DND-41 (cell line): ENCODE measurements at places on chromosomes 3 and 15.

DNA sequence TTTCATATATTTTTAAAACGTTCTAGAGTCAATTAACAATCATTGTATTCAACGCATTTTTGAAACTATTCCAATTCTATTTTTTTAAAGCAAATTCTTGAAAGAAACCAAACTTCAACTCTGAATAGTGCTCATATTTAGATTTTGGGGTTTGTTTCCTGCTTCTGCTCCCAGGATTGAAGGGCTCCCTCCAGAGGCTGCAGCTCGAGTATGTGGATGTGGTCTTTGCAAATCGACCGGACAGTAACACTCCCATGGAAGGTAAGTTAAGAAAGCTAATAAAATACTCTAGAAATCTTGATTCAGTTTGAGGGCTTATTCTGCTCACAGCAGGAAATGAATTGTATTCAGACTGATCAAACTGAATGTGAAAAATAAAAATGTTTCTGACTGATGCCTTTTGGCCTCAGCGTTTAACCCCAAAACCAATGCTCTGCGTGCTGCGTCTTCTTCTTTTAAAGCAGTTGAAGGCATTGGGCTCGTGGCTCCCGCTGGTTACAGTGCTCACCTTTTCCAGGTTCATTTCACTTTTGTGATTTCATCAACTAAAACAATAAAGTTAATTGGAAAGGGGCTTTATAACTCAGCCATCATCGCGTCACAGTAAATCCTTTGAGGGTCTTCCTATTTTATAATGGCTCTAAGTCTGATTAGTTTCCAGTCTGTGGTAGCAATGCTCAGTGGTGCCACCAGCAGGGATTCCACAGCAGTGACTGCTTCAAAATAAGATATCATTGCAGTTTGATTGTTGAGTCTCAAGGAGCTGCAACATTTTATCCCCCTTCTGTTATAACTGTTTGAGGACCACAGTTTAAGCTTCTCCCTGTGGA is 80.1 kb downstream of the SSR3 start:
- H3K27ac ChIP-seq: no peak overlapping the region
- no peak for DNase-seq
- H3K4me1 ChIP-seq: no peaks in the 10 kb centered on the region

DNA sequence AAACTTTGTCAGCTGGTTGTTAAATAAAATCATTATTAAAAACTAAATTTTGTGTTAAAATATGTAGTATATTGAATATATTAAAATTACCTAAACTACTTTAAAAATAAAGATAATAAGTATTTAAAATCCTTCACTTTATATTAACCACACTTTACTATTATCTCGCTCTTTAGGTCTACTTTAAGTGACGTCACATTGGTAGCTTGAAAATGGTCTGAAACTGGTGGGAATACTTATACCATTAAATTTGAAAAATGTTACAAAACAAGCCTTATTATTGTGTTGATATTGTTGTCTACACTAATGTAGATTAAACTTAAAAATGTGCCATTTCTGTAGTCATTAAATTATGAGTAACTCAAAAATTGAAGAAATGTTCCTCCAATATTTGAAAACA is 77.6 kb downstream of the ZIC4 start:
- no peaks in the 10 kb centered on the region for H3K36me3 ChIP-seq
- H3K4me3 ChIP-seq: no peak overlapping the region
- H3K27me3 ChIP-seq: no peaks in the 10 kb centered on the region
- DNase-seq: no peak
- no peaks in the 10 kb centered on the region for H3K4me1 ChIP-seq

GRCh38 chr15:95624100-95624499 is 706.4 kb upstream of the NR2F2 start:
- H3K27ac ChIP-seq: no peak overlapping the region
- no peaks in the 10 kb centered on the region for H3K4me1 ChIP-seq
- no peak for DNase-seq
- H3K4me3 ChIP-seq: no peak overlapping the region
- H3K36me3 ChIP-seq: no peaks in the 10 kb centered on the region

DNA sequence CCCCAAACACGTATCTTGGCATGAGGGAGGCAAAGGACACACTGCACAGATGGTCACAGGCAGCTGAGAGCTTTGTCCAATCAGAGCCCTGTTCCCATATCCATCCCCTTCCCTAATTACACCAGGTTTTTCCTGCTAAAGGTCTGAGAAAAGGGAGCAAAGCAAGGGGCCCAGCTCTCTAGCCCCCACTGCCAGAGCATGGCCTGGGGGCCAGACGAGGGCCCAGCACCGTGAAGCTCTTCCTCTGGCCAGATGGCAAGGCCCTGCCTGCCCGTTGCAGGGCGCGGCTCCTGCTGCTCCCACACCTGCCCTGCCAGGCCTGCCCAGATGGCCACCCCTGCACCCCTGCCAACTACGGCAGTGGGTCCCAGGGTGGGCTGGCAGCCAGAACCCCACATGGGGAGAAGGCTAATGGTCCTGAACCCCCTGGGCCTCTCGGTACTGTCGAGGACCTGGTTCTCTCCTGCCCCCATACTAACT is 3.2 kb downstream of the SHF start:
- no peak overlapping the region for H3K4me3 ChIP-seq
- H3K27ac ChIP-seq: no peak overlapping the region
- H3K36me3 ChIP-seq: no peaks in the 10 kb centered on the region
- H3K27me3 ChIP-seq: no peaks in the 10 kb centered on the region
- DNase-seq: no peak

DNA sequence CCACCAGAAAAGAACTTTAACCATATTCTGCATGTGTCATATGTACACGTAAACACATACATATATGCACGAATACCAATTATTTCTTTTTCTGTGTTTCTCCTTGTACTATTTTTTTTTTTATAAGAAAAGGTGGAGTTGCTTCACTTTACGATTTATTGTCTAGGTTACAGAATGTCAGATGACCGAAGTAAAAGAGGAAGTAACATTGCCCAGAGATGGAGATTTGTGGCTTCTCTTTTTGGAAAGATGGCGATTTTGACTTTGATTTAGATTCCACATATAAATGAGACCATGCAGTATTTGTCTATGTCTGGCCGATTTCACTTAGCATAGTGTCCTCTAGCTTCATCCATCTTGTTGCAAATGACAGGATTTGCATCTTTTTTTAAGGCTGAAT is 293.1 kb downstream of the SV2B start:
- no peaks in the 10 kb centered on the region for H3K27me3 ChIP-seq
- H3K27ac ChIP-seq: no peak overlapping the region
- H3K36me3 ChIP-seq: no peaks in the 10 kb centered on the region
- H3K4me1 ChIP-seq: no peaks in the 10 kb centered on the region
- no peak for DNase-seq

DNA sequence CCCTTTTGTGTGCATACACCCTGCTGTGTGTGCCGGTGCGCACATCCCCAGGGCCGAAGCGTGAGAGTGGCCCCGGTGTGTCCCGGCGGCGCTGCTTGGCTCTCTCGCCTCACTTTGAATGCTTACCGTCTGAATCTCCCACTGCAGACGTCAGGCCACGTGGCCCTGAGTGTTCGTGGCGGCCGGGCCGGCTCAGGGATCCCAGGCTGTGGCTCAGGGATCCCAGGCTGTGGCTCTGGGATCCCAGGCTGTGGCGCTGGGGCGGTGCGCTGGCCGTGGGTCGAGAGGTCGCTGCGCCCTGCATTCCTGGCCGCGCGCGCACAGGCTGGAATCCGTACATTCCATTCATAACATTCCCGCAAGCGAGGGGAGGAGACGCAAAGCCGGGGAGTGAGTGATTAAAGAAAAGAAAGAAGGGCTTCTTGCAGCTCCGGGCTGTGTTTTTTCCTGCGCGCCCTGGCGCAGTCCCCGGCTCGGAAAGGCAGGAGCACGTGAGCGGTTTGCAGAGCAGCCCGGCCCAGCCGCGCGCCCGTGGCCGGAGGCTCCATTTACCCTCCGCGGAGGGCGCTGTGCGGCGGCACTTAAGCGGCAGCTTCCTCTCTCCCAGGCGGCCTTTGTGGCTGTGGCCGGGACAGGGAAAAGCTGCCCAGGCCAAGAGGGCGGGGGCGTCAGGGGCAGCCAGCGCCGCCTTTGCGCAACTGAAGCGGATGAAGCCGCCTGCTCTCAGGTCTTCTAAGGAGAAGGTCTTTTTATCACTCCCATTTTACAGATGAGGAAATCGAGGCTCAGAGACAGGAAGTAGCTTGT is 87.0 kb upstream of the ALDH1L1 start:
- no peak for DNase-seq
- no peak overlapping the region for H3K4me3 ChIP-seq
- peaks cover 7% of the 10 kb centered on the region for H3K27me3 ChIP-seq
